ENCODE measurements at places on chromosomes 1 and 21.

DNA sequence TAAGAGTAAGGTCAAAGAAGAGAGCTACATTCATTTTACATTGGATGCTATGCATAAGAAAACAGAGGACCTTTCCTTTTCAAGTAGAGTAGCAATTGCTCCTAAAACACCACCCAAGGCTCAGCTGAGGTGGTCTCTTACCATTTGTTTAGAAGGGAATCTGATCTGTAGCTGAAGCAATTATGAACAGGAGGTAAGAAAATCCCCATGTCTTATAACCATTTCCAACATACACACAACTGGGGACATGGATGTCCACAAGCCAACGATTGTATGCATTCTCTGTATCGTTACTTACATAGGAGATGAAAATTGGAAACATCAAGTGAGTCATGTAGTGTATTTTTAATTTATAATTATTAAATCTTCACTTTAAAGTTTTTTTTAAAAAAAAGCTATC, 132.0 kb downstream of the AKT3 start:
- DNase-seq = no peak

- no peak for DNase-seq
Observed at GRCh38 chr1:184385865-184386311, 941 bp upstream of the C1orf21 start.

GRCh38 chr1:60415696-60416095, 342.1 kb upstream of the C1orf87 start:
- no peak for DNase-seq

DNA sequence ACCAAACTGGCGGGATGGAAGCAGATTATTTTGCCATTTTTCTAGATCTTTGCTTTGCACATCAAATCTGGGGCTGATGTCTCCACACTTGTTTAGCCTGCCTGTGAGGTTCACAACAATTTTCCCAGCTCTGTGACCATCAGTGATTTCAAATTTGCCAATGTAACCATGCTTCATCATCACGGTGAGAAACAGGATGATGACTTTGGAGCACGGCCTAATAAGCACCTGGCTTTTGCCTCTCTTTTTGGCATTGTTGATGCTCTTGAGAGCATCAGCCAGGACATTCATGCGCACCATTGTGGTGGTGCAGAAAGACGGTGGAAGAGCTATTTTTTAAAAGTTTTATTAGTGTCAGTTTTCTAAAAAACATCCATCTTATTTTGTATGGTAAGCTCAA, 50.1 kb downstream of the IARS2 start:
- no peak for DNase-seq

GRCh38 chr1:93129507-93130099, 50.5 kb downstream of the MTF2 start:
- no peak for DNase-seq

GRCh38 chr1:2984399-2985061, 36.7 kb upstream of the ACTRT2 start:
- DNase-seq = no peak
